ENCODE measurements at places on chromosomes 13 and 19.

GRCh38 chr19:447816-448560, 12.8 kb downstream of the SHC2 start:
- no peak for DNase-seq

DNA sequence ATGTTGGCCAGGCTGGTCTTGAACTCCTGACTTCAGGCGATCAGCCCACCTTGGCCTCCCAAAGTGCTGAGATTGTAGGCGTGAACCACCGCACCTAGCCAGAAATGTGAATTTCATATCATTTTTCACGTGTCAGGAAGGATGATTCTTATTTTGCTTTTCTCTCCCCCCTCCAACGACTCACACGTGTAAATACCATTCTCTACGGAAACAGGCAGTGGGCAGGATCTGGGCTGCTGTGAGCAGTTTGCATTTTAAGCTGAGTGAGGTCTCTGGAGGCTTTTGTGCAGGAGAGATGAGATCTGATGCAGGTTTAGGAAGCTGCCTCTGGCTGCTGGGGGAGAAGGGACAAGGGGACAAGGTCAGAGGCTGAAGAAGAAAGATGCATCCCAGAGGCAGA, 11.9 kb downstream of the ANKRD24 start:
- no peak for DNase-seq

GRCh38 chr13:46656786-46657185, 103.8 kb downstream of the LRCH1 start:
- no peak for DNase-seq

- no peak for DNase-seq
These were observed 632.8 kb upstream of the SPRY2 start for GRCh38 chr13:80973721-80974120.

DNA sequence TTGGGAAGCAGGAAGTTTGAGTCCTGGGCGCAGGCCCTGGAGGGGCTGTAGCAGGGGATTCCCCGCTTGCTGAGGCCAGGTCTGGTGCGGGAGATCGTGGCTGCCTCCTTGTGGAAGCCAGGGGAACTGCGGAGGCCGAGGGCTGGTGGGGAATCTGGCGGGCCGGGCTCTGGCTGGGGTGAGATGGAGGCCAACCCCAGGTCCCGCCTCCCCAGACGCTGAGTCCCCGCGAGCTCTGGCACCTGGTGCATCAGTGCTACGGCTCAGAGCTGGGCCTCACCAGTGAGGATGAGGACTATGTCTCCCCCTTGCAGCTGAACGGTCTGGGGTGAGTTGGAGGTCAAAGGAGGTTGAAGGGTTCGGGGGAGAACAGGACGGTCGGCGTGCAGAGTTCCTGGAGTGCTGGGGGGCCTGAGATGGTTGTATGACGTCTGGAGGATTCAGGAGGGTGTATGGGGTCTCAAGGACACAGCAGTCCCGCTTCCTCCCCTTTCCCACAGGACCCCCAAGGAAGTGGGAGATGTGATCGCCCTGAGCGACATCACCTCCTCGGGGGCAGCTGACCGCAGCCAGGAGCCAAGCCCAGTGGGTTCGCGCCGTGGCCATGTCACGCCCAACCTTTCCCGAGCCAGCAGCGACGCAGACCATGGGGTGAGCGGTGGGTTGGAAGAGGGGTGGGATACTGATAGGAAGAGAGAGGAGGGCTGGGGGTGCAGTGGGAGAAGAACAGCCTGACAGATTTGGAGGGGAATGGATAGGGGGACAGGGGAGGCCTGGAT, 13.1 kb downstream of the GRAMD1A start:
- DNase-seq = peak; percentile 58

GRCh38 chr13:35812736-35813135, 318.4 kb downstream of the DCLK1 start:
- no peak for DNase-seq

DNA sequence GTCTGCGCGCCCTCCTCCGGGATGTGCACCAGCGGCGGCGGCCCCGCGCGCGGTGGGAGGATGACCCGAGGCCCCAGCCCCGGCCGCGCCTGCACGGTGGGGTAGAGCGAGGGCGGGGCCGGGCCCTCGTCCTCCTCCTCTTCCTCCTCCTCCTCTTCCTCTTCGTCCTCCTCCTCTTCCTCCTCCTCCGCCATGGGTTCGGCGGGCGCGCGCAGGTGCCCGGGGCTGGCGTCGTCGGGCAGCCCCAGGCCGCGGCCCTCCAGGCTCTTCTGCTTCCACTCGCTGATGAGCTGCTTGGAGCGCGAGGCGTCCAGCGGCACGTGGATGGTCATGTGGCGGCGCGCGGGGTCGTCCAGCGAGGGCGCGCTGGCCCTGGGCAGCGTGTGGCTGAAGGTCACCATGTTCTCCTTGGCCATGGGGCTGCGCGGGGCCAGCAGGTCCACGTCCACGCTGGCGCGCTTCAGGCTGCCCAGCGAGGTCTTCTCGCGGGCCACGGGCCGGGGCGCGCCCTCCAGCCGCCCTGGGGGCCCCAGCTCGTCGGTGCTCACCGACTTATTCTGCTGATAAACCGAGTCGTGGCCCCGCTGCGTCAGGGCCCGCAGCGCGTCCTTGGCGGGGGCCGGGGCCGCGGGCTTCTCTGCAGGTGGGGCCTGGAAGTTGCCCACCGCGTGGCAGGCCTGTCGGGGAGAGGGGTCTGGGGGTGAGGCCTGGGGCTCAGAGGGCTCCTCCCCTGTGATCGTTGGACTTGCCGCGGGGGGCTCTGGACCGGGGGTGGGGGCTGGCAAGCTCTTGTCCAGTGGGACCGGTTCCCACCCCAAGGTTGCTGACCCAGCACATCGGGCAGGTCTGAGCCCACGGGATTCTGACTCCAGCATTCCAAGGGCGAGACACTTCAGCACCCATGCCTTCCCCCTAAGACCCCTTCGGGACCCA, 8.3 kb downstream of the PLPPR3 start:
- no peak for DNase-seq

- no peak for DNase-seq
These were observed 29.4 kb downstream of the MARK4 start for GRCh38 chr19:45280471-45280961.

DNA sequence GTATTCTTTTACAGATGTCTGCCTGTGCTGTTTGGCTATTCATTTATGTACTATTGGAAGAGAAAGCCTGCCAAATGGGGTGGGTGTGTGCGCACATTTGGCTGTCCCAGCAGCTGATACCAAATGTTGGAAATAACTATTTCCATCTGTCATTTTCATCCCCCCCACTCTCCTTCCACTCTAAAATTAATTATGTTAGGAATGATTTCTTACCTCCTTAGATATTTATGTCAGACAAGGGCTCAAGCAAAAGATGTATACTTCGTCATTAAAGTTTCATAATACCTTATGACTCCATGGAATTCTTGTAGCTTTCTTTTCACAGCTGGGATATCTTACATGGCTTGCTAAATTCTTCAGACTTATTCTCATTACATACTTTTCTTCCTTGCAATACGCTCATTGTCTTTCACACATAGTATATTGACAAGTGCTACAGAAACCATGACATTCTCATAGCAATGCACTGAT, 18.6 kb downstream of the ITM2B start:
- peak; percentile 62 for DNase-seq

GRCh38 chr13:83880275-83881139, 1.8 kb downstream of the SLITRK1 start:
- DNase-seq = no peak

GRCh38 chr13:65168026-65168425, 2062.1 kb downstream of the PCDH9 start:
- no peak for DNase-seq

DNA sequence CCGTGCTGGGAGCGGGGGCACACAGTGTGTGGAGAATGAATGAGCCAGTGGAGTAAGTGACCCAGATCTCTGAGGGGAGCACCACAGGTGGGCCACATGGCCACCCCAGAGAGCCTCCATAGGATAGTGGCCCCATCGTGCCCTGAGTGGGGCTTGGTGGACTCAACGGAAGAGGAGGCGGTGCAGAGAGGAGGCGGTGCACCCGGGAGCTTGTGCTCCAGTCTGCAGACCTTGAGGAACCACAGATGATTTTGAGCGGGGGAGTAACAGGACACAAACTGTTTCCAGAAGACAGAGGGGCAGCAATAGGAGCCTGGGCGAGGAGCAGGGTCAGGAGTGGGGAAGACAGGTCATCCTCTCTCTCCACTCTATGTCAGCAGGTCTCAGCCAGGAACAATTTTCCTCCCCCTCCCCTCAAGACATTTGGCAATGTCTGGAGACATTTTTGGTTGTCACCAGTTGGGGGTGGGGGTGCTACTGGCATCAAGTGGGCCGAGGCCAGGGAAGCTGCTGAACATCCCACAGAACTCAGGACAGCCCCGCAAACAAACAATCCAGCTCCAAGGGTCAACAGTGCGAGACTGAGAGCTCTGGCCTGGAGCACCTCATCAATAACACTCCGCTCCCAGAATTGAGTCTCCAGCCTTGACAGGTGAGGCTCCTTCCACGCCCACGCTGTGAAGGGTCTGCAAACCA, 182.2 kb downstream of the USP12 start:
- DNase-seq = no peak

DNA sequence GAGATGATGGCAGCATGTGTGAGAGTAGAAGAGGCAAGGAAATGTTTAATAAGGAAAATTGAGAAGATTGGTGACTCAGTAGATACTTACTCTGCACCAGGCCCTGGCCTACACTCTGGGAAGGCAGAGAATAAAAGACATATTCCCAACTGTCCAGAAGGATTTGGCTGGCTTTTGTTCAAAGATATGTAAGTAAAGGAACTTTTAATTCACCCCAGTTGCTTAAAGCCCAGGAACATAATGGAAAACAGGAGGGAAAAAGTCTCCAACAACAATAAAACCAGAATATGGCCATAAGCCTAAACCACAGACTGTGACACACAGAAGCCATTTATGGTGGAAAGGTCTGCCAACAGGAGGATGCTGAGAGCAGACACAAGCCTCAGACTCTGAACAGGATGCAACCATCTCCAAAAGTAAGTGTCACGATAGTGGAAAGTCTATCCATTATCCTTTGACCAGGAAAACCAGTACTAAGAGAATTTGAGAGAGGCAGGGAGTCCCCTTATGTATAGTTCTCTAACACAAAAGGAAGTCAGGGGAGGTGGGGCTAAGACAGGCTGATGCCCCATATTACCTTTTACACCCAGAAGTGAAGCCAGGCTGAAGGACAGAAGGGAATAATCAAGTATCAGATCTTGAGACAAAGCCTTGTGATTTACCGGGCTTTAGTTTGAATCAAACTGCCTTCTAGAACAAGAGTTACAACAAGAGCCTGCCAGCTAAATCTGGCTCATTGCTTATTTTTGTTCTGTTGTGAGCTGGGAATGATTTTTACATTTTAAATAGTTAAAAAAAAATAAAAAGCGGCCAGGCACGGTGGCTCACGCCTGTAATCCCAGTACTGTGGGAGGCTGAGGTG, 169.5 kb upstream of the STARD13 start:
- DNase-seq = peak; percentile 93

DNA sequence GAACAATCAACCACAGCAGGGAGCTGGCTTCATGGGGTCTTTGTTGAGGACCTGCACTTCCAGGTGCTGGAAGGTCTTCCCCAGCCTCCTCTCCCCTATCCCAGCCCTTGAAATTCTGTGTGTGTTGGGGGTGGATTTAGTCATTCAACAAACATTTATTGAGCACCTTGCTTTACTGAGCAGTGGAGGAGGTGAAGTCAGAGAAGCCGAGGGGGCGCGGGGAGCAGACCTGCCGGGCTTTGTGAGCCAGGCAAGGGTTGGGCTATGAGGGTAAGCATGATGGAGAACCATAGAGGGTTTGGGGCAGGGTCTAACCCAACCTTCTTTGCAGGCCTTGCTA, 3.5 kb upstream of the C19orf85 start:
- DNase-seq = no peak

DNA sequence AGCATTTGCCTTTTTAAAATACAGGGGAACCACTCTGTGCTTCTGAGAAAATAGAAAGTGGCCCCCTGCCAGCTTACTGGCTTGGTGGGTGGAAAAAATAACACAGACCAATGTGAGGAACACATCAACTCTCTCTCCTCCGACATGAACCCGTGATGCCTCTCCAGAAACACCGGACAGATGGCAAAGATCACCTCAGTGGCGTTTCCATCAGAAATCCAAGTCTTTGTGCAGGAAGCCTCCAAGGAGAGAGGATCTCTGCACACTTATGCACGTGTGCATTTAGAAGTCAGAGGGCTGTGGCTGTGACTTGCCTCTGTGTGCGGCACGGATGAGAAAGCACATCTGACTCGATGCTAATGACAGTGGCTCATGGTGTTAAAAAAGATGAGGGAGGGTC, 112.3 kb upstream of the KLF12 start:
- peak; percentile 21 for DNase-seq

DNA sequence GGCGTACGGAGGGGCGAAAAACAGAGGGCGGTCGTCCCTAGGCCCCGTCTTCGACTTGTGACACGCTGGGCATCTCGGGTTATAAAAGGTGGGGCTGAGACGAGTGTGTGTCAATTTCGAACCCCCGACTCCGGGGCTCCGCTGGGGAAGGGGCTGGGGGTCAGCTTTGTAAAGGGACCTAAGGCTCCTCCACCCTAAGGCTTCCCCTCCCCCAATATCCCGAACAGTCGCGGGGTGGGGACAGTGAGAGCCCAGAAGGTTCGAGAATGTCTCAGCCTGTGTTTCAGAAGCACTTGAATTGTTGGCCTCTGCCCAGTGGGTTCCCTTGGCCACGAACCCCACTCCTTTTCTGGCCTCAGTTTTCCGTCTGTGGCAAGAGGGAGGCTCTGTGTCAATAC, 450 bp downstream of the SELENOW start:
- DNase-seq = no peak

DNA sequence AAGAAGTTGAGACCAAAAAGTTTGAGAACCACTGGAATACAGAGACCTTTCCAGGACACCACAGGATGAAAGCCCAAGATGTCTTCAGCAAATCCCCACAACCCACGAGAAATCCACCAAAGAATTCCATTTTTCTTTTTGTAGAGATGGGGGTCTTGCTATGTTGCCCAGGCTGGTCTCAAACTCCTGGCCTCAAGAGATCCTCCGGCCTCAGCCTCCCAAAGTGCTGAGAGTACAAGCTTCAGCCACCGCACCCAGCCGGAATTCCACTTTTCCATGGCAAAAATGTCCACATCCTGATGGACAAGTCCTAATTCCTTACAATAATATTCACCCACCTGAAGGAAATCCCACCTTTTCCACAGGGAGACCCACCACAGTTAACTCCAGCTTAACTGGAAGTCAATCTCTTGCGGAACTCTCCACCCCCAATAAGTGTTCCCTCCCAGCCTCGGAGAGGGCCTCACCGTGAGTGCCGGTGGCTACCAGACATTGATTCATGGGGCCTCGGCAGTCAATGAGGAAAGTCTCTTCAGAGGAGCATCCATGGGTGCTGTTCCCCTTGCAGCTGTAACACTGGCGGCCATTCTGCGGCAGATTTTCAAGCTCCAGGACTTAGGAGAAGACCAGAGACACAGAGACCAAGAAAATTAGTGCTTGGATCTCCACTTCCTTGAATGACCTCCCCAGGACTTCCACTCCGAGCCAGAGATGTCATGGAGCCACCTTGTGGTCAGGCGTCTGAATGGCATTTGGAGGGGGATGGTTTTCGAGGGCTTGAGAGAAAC, 12.3 kb upstream of the CADM4 start:
- DNase-seq = peak; percentile 56

GRCh38 chr13:99042521-99043250, 64.8 kb upstream of the DOCK9 start:
- no peak for DNase-seq

GRCh38 chr19:48433337-48433736, 12.4 kb upstream of the GRWD1 start:
- DNase-seq = no peak

GRCh38 chr19:54684527-54684926, 21.7 kb downstream of the LILRB4 start:
- no peak for DNase-seq

All from fibroblast of skin of right biceps (primary cell).